ENCODE measurements at places on chromosomes 6 and 20.

DNA sequence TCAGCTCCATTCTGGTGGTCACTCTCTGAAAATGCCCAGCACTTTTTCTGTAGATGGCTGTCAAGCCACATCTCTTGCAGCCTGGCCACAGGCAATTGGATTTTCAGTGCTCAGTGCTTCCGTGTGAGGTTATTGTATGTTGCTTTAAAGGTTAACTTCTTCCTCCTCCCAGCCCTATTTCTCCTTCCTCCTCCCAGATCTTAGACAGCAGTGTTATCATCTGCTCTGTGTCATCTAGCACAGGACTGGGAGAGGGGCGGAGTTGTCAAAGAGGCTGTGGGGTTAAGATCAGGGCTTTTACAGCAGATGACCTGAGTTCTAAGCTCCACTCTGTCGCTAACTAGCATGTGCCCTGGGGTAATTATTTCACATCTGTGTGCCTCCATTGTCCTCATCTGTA lies 129.0 kb downstream of the PHACTR3 start:
- no peak for DNase-seq

DNA sequence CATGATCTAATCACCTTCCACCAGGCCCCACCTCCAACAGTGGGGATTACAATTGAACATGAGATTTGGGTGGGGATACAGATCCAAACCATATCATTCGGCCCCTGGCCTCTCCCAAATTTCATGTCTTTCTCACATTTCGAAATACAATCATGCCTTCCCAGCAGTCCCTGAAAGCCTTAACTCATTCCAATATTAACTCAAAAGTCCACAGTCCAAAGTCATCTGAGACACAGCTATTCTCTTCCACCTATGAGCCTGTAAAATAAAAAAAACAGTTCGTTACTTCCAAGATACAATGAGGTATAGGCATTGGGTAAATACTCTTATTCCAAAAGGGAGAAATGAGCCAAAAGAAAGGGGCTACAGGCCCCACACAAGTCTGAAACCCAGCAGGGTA lies 222.6 kb downstream of the SOD2 start:
- DNase-seq = no peak

DNA sequence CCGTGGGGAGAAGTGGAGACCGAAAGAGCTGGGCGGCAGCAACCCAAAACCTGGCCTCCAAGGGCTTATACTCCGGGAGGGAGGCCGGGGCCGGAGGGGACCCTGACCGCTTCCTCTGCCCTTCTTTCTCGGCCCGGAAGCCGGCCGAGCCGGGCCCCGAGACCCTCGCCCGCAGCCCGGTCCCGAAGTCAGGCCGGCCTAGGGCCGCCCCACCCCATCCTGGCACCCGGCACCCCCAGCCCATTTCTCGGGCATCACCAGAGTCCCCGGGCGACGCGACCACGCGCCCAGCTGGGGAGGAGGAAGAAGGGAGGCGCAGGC lies 572 bp upstream of the ZDHHC14 start:
- DNase-seq = no peak

DNA sequence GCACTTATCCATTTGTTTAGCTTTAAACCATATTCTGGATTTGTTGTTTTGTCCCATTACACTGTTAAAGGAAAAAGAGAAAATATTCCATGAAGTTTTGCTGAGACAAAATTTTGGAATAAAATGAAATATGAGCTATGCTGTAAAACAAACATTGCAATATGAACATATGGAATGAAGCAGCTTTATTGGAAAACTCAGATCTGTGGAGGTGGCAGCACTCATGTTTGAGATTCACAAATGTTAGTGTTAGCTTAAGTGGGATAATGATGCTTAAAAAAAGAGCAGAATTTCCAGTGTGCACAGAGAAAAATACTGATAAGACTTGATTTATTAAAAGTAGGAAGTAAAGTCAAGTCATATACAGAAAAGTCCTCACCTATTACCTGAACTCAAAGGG lies 196.2 kb downstream of the BCKDHB start:
- DNase-seq = no peak

Data from IMR-90 (cell line).